ENCODE measurements at places on chromosomes 3 and 15. TPM values are rescaled to one million over a fixed set of nuclear protein-coding genes. Genes with fewer than 3 reads are reported as not detected.
A peak's percentile ranks its signal among the peaks of the same experiment; 100 is the strongest.

DNA sequence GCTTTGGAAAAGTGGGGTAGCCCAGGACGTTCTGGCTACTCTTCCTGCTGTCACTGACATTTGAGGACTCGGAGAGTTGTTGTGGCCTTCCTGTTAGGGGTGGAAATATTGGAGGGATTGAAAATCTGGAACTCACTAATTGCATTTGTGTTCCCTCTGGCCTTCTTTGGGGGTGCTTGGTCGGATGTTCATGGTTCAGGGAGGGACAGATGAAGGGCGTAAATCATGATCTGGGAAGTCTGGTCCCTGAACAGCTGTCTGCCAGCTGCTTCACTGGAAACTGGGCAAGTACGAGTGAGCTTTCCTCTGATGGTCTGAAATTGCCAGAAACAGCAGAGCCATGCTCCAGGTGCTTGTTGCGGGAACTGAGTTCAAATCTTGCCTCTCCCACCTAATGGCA is 327.8 kb upstream of the C2CD4B start:
- H3K36me3 ChIP-seq = no peaks in the 10 kb centered on the region
- DNase-seq = no peak
- H3K4me3 ChIP-seq = no peak overlapping the region
- no peaks in the 10 kb centered on the region for H3K27me3 ChIP-seq

GRCh38 chr3:69458803-69459365 is 73.0 kb upstream of the FRMD4B start:
- no peak overlapping the region for H3K27ac ChIP-seq
- no peaks in the 10 kb centered on the region for H3K27me3 ChIP-seq
- H3K4me1 ChIP-seq = no peaks in the 10 kb centered on the region
- no peak for DNase-seq

GRCh38 chr3:170081079-170081741 is 43.4 kb downstream of the GPR160 start:
- H3K4me1 ChIP-seq = no peaks in the 10 kb centered on the region
- peaks cover 4% of the 10 kb centered on the region for H3K36me3 ChIP-seq
- DNase-seq = peak; percentile 79

Gene KLF15
- total RNA-seq = 0.29 TPM

DNA sequence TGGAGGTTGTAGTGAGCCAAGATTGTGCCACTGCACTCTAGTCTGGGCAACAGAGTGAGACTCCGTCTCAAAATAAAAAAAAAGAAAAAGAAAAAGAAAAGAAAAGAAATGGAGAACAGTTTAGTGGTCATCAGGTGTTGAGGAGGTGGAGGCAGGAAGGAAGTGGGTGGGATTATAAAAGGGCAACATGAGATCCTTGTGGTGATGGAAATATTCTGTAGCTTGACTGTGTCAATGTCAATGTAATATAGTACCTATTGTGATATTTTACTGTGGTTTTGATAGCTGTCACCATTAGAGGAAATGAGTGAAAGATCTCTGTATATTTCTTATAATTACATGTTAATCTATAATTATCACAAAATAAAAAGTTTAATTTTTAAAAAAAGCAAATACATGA is 60.8 kb downstream of the TRAT1 start:
- no peak overlapping the region for H3K4me3 ChIP-seq
- H3K27ac ChIP-seq = no peak overlapping the region
- no peaks in the 10 kb centered on the region for H3K27me3 ChIP-seq
- DNase-seq = no peak

DNA sequence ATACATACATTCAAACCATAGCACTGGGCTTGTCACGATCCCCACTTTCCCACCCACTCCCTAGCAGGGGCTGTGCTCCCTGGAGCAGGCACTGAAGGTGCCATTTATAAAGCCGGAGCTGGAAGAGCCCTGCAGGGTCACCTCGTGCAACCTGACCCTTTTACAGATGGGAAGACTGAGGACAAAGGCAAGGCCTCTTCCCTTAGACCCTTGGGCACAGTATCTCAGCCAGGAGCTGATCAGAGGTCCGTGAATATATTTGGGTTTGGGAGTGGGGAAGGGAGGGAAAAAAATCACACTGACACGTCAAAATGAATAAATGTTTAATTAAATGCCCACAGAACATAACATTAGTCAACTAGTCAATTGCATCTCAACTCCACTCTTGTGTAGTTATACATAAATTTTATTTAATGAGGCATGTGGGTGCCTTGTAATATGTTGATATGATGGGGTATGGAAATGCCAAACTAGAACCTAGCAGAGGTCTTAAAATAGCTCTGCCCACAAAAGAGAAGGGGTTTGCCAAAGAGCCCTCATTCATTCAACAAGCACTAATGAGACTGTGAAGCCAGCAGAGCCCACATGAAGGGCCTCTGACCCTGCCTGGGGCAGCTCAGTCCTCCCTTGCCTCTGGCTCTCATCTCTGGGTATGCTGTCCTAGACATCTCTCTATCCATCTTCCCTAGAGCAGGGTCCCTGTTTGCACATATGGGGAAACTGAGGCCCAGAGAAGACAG is 119.4 kb downstream of the NUP210 start:
- H3K4me1 ChIP-seq = peaks cover 9% of the 10 kb centered on the region
- H3K4me3 ChIP-seq = no peak overlapping the region
- no peak overlapping the region for H3K27ac ChIP-seq

DNA sequence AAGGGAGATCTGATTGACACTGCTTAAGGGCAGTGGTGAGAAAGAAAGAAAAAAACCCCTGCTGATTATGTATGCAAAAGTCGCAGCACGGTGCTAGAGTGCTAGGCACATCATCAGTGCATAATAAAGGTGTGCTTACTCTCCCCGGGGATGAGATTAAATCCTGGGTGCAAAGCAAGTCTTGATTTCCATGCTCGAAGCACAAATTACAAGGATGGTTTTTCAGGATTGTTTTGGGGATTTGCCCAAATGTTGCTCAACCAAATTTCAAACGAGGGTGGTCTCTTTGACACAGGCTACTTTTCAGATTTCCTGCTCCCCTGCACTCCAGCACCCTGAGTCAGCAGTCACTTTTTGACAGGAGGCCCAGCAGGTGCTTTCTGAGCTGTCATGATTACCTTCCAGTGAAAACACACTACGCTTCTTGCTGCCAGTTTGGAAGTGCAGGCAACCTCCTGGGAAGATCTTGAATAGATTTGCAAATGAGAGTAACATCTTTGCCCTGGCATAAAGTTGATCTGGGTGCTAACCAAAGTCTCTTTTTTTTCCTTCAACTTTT is 167.5 kb upstream of the TRIM42 start:
- no peak for DNase-seq
- no peak overlapping the region for H3K4me3 ChIP-seq
- H3K4me1 ChIP-seq = no peaks in the 10 kb centered on the region
- no peak overlapping the region for H3K27ac ChIP-seq
- H3K27me3 ChIP-seq = no peaks in the 10 kb centered on the region

Gene ZNF774
- 3.3 TPM for total RNA-seq

- DNase-seq = no peak
- no peak overlapping the region for H3K27ac ChIP-seq
- no peaks in the 10 kb centered on the region for H3K27me3 ChIP-seq
- H3K4me3 ChIP-seq = no peak overlapping the region
- peaks cover 15% of the 10 kb centered on the region for H3K4me1 ChIP-seq
- H3K36me3 ChIP-seq = peaks cover 17% of the 10 kb centered on the region
Measured at GRCh38 chr15:59230531-59231055, 23.9 kb downstream of the LDHAL6B start.

- no peak overlapping the region for H3K27ac ChIP-seq
- no peak overlapping the region for H3K4me3 ChIP-seq
- no peaks in the 10 kb centered on the region for H3K27me3 ChIP-seq
- H3K36me3 ChIP-seq = no peaks in the 10 kb centered on the region
Measured at GRCh38 chr15:58423831-58424608, 7.8 kb upstream of the LIPC start.

DNA sequence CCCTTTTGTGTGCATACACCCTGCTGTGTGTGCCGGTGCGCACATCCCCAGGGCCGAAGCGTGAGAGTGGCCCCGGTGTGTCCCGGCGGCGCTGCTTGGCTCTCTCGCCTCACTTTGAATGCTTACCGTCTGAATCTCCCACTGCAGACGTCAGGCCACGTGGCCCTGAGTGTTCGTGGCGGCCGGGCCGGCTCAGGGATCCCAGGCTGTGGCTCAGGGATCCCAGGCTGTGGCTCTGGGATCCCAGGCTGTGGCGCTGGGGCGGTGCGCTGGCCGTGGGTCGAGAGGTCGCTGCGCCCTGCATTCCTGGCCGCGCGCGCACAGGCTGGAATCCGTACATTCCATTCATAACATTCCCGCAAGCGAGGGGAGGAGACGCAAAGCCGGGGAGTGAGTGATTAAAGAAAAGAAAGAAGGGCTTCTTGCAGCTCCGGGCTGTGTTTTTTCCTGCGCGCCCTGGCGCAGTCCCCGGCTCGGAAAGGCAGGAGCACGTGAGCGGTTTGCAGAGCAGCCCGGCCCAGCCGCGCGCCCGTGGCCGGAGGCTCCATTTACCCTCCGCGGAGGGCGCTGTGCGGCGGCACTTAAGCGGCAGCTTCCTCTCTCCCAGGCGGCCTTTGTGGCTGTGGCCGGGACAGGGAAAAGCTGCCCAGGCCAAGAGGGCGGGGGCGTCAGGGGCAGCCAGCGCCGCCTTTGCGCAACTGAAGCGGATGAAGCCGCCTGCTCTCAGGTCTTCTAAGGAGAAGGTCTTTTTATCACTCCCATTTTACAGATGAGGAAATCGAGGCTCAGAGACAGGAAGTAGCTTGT is 87.0 kb upstream of the ALDH1L1 start:
- H3K27me3 ChIP-seq = no peaks in the 10 kb centered on the region
- peak overlapping the region; percentile 42 for H3K27ac ChIP-seq
- H3K4me1 ChIP-seq = peaks cover 24% of the 10 kb centered on the region
- peak; percentile 87 for DNase-seq
- peak overlapping the region; percentile 51 for H3K4me3 ChIP-seq

Gene GPR176
- total RNA-seq = 33.5 TPM

DNA sequence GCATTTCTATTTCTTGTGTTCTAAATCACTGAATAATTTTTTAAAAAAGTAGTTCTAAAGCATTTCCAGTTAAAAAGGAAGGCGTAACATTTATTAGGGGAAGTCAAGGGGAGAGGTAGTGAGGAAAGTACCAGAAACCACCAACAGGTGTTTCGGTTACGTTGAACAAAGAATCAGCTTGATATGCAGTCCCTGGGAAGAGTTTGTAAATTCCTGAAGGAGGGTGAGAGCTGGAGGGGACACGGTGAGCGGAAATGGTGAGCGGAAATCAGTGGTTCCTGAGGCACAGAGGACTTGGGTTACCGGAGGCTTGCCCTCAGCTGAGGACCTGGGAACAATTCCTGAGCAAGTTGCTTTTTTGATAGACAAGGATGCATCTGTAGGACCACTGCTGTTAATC is 17.8 kb downstream of the MAP2K1 start:
- H3K4me1 ChIP-seq = peaks cover 30% of the 10 kb centered on the region
- no peak overlapping the region for H3K4me3 ChIP-seq
- DNase-seq = no peak
- no peaks in the 10 kb centered on the region for H3K36me3 ChIP-seq
- H3K27ac ChIP-seq = no peak overlapping the region

Gene ALPK3
- 6.8 TPM for total RNA-seq

DNA sequence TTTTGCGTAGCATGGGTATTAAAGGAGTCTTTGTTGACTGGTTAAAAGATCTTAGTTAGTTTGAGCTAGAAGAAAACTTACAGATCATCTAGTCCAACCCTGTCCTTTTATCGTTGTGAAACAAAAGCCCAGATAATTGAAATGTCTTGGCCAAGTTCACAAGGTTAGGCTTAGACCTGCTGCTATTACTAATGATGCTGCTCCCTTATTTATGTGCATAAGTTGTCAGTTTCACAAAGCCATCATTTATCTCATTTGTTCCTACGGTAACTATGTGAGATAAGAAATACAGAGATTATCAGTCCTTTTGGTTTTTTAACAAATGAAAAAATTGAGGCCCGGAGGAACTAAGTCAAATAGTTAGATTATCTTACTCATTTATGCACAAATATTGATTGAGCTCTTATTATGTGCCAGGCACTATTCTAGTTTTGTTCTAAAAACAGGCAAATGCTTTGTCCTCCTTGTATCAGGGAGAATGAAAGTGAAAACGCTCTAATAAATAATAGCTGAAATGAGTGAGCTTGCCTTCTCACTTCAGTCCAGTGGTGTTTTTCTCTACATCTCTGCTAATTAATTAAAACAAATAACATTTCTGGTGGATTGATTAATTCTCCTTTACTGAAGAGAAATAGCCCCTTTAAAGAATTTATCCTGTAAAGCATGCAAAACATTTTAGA is 49.1 kb upstream of the TPRG1 start:
- H3K36me3 ChIP-seq = no peaks in the 10 kb centered on the region
- H3K27ac ChIP-seq = no peak overlapping the region
- no peak overlapping the region for H3K4me3 ChIP-seq
- H3K27me3 ChIP-seq = no peaks in the 10 kb centered on the region

Gene SLC24A5
- total RNA-seq = not detected

- H3K4me1 ChIP-seq = peaks cover 3% of the 10 kb centered on the region
- no peaks in the 10 kb centered on the region for H3K36me3 ChIP-seq
Measured at GRCh38 chr3:190269101-190269500, 53.1 kb downstream of the CLDN1 start.

DNA sequence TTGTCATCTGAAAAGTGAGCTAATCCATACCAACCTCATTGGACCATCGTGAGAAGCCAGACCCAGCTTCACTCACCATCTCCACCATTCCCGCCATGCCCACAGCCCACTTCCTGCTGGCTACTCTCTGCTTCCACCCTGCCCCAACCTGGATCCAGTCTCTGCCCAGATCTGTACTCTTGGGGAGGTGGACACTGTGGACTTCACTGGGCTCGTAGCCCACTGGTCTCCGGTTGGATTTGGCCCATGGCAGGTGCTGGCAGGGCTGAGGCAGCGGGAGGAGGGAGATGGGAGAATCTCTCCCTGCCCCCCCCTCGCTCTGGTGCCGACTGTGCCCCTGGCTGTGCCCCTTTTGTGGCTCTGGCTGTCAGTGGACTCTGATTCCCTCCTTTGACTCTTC is 193.8 kb downstream of the ABHD5 start:
- DNase-seq = no peak
- no peaks in the 10 kb centered on the region for H3K4me1 ChIP-seq
- no peak overlapping the region for H3K27ac ChIP-seq
- H3K36me3 ChIP-seq = no peaks in the 10 kb centered on the region
